ENCODE measurements at places on chromosomes 4 and X.

- no peak for DNase-seq
Measured at GRCh38 chrX:55056820-55057674, 17.8 kb upstream of the PAGE2B start.

GRCh38 chrX:10199212-10199611, 42.4 kb downstream of the CLCN4 start:
- no peak for DNase-seq

GRCh38 chr4:153426207-153426885, 39.8 kb upstream of the TMEM131L start:
- DNase-seq, result no peak

GRCh38 chr4:87153078-87153870, 67.1 kb downstream of the KLHL8 start:
- no peak for DNase-seq

GRCh38 chrX:96098471-96098870, 586.2 kb upstream of the DIAPH2 start:
- no peak for DNase-seq

DNA sequence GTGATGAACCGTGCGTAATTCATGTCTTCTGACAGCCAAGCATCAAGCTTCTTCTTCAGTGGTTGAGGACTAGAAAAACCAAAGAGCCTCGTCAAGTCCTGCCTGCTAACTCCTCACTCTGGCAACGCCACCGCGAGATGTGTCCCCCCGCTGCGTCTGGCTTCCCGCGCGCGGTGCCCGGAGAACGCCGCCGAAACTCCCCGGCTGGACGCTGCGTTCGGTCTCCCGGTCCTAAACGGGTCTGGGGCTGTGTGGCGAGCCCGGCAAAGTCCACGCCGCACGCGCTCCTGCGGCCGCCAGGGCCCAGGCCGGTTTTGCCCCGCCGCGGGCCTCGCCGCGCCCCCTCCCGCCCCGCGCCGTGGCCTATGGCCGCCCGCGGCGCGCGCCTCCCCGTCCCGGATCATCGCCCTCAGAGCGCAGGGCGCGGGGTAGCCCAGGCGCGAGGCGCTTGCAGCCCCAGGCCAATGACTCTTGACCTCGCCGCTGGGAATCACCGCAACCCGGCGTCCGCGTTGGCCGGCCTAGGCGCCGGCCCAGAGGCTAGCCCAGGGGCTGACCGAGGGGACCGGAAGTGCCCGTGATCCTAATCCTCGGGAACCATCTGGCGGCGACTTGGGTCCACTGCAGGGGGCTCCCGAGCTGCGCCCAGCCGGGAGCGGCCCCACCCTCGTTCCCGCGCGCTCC, at the start of gene AADAT:
Gene AADAT (minus strand): TSS at position 289 of the 684 bp plus-strand sequence. CDS start 266 bp downstream, at position 23.
- DNase-seq, result no peak

Data from stimulated activated CD4-positive, alpha-beta T cell treated with anti-CD3 and anti-CD28 coated beads, Interleukin-12 subunit alpha, Interleukin-12 subunit beta, amount 100 ng/mL, for 4 hours (primary cell).